ENCODE measurements at places on chromosomes 3 and 15.
A peak's percentile ranks its signal among the peaks of the same experiment; 100 is the strongest.

DNA sequence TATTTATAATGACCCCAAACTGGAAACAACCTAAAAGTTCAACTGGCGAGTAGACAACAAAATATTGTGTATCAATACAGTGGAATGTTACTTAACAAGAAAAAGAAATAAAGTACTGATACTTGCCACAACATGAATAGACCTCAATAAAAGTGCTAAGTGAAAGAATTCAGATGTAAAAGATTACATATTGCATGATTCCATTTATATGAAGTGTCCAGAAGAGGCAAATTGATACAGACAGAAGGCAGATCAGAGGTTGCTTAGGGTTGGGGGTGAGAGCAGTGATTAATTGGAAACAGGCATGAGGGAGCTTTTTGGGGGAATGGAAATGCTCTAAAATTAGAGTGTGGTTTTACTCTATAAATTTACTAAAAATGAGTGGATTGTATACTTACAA, 183.3 kb downstream of the SATB1 start:
- no peak for DNase-seq

DNA sequence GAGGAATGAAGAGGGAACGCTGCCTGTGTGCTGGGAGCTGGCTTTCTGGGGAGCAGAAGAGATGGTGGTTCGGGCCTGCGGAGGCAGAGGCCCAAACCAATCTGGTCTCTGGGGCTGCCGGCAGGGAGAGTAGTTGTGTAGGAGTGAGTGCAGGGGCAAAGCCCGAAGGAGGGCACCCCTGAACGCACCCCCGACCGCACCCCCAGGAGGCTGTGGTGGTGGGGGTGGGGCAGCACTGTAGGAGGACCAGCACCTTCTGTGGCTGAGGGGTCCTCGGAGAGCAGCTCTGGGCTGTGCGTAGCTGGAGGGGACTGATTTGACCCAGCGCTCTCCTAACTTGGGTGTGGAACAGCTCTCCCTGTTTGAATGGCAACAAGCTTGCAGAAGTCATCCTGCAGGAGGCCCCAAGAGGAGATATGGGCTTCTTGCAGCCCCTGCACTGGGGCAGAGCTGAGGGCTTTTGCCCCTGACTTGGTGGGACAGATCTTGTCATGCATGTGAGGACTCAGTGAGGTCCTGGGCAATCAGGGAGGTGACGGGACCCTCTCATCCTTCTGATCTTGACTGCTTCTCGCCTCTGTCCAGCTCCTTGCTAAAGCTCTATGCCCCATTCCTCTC, 26.1 kb downstream of the C15orf39 start:
- no peak for DNase-seq

DNA sequence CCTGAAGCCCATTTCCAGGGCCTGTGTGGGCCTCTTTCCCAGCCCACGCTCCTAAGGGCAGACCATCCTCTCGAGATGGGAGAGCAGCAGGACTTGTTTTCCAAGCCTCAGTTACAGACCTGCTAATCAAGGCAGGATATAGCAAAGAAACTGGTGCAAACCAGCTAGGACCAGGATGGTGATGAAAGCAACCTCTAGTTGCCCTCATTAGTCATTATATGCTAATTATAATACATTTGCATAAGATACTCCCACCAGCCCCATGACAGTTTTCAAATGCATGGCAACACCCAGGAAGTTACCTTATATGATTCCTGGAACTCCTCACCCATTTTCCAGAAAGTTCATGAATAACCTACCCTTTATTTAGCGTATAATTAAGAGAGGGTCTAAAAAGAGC, 34.4 kb upstream of the TRH start:
- DNase-seq: no peak

DNA sequence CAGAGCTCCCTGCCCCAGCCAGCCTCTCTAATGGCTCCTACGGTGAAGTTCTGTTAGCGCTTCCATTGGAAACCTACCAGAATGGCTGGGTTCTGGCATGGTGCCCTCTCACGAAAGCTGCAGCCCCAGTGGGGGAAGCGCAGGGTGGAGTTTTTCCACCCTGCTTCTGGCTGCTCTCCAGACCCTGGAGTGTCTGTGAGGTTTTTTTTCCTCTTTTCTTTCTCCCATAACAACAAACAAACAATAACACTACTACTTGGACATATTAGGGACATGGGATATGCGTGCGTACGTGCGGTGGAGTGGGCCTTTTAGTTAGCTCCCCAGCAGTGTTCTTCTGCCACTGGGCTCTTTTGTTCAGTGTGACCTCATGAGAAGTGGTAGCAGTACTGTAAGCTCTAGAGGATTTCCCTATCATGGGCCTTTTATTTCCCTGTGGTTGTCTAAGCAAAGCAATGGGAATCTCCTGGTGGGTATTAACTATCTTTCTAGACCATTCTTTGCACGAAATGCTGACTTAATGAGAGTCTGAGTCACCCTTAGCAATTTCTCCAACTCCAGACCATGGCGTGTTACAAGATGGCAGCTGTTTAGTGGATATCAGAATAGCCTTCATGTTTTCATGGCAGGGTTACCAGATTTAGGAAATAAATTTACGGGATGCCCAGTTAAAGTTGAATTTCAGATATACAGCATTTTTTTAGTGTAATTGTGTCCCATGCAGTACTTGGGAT, 161.9 kb downstream of the FNDC3B start:
- DNase-seq: no peak

- no peak for DNase-seq
Measured at GRCh38 chr15:95499397-95499796, 831.1 kb upstream of the NR2F2 start.

DNA sequence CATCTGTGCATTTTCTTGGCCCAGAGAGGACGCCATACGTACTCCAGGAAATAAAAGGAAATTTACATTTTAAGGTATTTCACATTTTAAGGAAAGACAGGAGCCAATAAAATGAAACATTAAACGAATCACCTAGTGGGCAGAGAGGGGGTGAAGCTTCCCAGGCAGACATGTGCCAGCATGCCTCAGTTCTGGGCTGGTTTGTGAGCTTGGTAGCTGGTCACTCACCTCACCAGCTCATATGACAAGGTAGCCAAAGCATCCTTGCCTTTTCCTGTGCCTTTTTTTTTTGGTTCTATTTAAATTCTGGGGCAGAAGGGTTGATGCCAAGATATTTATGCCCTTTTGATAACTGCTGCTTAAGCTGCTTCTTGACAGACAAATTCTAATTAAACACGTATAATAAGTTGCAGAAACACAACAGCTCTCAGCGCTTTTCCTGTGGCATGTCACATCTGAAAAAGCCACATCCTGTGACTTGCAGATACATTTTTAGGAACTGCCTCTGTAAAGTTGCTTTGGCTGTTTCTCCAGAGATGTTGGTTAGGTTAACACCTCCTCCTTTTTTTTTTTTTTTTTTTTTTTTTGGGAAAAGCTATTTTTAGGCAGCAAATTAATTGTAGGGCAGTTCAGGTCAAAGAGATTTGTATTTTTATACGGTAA, 218.6 kb downstream of the PDCD6IP start:
- DNase-seq: no peak

DNA sequence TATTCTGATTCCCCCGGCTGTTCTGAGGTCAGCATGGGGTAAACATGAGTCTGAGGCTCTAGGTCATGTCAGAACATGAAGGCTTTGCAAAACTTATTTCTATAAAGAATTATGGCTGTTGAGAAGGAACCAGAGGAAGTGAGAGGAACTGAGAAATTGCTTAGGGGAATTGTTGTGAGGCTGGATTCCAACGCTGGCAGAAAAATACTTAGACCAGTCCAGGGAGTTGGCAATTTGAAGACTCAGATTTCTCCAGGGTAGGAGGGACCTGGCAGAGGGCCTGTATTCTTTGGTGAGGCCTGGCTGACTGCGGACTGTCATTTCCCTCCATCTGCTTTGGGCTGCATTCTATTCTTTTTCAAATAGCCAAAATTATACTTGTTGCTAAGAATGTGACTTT, 155.5 kb downstream of the PLD1 start:
- no peak for DNase-seq

DNA sequence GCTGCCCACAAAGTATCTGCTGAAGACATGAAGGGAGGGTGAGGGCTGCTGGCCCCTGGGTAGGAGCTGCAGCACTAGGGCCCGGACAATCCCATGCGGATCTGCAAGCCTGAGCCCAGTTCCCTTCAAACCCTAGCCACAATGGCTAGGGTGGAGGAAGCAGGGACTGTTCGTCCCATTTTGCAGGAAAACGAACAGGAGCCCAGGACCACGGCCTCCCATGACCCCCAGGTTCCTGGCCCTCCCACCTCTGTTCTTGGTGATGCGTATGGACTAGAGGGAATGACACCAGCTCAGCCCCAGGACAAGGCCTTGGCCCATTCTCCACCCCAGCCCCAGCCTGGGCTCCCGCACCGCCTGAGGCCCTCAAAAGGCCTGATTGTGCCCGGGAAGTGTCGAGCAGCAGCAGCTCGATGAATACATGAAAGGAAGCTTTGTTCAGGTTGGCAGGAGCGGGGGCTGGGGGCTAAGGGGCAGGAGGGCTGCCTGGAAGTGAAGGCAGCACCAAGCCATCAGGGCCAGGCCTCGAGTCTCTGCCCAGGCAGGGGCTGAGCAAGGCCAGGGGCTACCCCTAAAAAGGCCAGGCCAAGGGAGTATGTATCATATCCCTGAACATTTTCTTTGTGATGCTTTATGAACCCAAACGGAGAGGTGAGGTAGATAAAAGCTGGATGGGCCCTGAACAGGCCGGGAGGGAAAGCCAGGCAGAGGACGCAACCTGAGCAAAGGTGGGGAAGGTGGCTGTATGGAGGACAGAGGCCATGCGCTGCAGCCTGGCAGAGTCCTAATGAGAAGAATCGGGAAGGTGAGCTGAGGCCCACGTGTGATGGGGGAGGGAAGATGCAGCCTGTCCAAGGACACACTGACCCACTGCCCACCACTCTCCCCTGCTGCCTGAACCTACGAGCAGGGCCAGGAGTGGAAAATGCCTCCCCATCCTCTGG, 12.2 kb downstream of the SEMA7A start:
- DNase-seq: no peak

- DNase-seq: no peak
Measured at GRCh38 chr3:188780193-188781147, 391.3 kb upstream of the TPRG1 start.

- DNase-seq: no peak
Measured at GRCh38 chr3:111584744-111585143, 10.4 kb downstream of the ZBED2 start.

GRCh38 chr3:7205962-7206361, 345.0 kb downstream of the GRM7 start:
- no peak for DNase-seq

DNA sequence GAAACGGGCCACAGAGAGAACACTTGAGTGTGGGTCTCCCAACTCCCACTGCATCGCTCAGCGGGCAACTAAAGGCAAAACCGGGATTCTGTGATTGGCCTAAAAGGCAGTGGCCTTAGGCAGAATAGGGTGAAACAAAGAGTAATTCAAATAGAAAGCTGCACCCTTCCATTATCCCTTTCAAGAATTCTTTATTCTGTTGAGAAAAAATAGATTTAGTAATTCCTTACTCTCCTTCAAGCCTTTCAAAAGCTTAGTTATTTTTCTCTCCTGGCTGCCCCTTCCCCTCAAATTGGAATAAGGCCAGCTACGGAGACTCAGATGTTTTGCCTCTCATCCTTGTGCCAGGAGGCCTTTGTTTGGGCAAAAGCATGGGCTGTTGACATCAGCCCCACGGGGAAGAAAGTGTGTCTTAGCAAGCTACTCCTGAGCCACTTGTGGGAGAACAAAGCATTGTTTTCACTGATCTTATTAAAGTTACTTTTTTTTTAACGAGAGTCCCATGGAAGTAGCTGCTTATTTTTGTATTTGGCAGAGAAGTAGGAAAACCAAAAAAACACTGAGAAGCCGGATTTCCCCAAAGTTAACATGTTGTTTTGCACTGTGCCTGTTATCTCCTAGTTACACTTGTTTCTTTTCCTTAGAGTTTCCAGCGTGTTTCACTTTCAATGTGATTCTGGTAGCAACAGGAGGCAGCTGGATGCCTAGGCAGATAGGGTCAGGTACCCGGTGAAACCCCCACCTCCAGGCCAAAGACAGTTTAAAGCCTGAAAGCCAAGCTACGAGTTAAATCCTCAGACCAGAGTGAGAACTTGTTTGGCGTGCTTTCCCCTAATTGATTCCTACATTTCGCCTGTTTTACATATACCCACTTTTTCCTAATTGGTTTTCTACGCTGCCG, 2.2 kb downstream of the ST6GAL1 start:
- DNase-seq: no peak

DNA sequence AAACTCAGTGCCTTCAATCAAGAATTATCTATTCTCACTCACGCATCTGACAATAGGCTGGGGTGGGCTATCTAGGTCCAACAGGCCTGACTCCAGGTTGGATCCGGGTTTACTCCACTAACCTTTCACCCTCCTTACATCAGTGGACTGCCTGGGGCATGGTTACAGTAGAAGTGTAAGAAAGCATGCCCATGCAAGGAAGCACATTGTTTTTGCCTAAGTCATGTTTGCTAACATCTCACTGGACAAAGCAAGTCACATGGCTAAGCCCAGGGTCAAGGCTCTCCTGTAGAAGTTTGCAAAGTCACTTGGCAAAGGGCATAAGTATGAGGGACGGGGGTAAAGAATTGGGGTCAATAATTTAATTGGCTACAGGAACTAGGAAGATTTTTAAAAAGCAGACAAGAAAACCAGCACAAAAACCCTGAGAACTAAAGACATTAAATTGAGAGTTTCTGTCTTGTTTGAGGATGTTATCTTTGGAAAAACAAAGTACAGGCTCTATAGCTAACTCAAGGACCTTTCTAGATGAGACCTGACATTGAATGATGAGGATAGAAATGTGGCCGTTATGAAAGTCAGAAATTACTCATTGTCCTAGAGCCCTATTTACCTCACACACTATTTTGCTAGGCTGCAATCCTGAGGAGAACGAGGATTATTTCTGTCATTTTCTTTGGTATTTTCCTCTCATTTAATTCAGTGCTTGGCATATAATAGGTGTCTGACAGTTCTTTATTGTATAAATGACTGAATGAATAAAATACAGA, 214.2 kb downstream of the IL20RB start:
- DNase-seq: no peak

- DNase-seq: peak; percentile 84
Measured at GRCh38 chr3:114827495-114827894, 319.6 kb downstream of the ZBTB20 start.

- DNase-seq: no peak
Measured at GRCh38 chr3:16113704-16114103, 60.8 kb upstream of the GALNT15 start.

GRCh38 chr3:177150218-177150916, 46.9 kb downstream of the TBL1XR1 start:
- no peak for DNase-seq

DNA sequence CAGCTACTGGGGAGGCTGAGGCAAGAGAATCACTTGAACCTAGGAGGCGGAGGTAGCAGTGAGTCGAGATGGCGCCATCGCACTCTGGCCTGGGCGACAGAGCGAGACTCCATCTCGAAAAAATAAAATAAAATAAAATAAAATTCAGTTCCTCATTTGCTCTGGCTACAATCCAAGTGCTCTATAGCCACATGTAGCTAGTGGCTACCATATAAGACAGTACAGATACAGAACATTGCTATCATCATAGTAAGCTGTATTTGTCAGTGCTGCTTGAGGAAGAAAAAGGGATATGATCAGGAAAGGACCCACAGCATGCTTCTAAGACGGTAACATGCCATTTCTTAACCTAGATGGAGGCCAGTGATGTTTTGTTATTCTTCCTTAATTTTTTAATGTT, 88.7 kb upstream of the CDAN1 start:
- no peak for DNase-seq

Data from NCI-H146 (cell line).